Thoracic aorta (tissue), 2 donors: ENCODE measurements at places on chromosomes 12 and 14.

DNA sequence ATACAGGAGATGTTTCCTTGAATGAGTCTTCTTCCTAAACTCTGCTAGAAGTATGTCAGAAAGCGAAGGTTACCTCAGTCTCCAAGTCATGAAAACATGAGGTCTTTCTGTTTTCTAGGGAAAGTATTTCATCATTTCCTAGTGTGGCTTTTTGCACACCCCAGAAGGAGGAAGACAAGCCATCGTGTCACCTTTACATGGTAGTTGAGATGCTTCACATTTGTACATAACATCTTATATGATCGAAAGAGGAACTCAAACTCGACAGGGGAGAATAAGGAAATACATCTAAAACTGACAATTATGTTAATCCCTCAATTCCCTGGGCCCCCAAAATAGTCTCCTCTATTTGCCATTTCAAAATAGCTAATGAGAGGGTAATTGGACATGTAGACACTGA is 214.1 kb upstream of the PLEKHG7 start:
- no peak overlapping the region for H3K4me3 ChIP-seq
- no peak overlapping the region for H3K27ac ChIP-seq
- no peak for DNase-seq
- H3K4me1 ChIP-seq: no peaks in the 10 kb centered on the region
- no peaks in the 10 kb centered on the region for H3K36me3 ChIP-seq

DNA sequence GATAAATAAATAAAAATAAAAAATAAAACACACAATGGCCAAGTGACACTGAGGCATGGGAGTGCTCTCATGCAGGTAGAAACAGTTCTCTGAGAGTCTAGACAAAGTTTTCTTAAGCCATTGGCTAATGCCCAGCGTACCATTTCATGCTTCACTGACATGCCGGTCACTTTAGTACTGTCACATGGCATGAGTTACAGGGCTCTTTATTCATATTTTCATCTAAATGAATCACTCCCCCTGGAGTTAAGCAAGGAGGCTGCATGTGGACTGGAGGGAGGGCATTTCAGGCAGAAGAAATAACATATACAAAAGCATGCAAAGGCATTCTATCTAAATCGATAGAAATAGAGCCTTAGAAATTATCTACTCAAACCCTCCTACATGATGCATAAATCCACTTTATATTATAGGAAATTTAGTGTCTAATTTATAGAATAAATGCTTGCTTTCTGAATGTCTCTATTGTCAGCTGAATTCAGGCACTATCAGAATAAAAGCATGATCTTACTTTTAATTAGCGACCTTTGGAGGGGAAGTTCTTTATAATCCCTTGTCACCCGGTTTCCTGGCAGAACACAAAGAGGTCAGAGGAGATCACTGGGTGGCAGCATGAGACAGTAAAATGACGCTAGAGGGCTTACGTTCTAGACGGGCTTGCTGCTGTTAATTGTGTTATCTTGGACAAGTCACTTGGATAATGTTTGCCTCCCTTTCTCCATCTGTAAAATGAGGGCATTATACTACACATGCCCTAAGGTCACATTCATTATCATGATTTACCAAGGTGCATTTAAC is 17.5 kb downstream of the DYRK4 start:
- no peaks in the 10 kb centered on the region for H3K36me3 ChIP-seq
- H3K4me1 ChIP-seq: no peaks in the 10 kb centered on the region
- no peak overlapping the region for H3K4me3 ChIP-seq
- no peak overlapping the region for H3K27ac ChIP-seq
- DNase-seq: no peak

DNA sequence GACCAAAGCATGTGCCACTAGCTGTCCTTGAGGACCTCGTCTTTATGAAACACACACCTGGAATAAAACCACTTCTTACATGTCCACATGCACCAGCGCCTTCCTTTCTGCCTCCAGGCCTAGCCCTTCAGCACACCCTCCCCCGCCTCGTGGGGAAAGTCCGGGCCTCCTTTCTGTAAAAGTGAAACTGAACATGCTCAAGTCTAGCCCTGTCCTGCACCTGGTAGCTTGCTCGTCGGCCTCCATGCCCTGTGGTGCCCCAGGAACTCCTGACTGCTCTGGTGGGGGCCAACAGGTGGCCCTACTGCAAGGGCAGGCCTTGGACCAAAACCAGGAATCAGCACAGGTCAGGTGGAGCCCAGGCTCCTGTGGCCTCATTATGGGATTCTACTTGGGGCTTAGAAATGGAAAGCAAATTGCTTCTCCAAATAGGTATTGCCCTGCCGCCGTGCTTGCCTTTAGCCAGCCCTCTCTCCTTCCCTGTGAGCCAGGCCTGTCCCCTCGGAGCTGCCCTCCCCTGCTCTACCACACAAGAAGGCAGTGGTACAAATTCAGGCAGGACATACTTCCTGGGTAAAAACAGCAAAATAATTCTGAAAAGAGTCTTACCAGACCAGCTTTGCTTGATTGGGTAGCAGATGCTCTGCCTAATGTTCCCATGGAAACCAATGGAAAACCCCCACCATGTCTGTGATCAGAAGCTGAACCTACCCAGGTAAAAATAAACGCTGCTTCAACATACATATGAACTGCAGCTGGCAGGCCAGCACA is 43.5 kb downstream of the ERH start:
- H3K27me3 ChIP-seq: no peaks in the 10 kb centered on the region
- no peaks in the 10 kb centered on the region for H3K36me3 ChIP-seq
- no peak for DNase-seq
- H3K4me1 ChIP-seq: peaks cover 11% of the 10 kb centered on the region

DNA sequence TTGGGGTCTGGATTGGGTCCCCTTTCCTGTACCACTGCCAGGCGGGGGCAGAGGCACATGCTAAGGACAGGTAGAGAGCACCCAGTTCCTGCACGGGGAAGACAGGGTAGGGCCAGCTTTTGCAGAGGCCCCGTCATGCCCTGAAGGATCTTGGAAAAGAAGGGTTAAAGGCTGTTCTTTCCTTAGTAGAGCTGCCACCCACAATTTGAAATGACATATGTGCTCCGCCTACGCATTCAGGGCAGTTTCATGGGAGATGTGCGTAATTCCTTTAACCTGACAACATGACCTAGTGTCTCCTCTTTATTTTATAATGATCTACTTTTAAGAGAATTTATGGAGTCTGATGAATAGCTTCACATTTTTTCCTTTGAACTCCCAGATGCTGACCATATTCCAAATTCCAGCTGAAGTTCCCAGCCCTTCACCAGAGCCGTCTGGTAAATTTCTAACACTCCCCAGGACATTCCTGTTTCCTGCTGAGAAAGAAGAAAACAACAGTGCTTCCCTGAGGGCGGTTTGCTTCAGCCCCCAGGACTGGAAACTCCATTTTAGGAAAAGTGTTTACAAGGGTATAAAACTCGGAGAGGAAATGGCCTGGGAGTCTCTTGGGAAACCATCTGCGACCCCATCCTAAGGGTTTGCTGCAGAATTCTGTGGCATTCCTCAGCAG is 58.9 kb upstream of the PLEKHG3 start:
- no peak overlapping the region for H3K27ac ChIP-seq
- H3K27me3 ChIP-seq: no peaks in the 10 kb centered on the region

GRCh38 chr12:105704787-105705186 is 374.3 kb downstream of the C12orf75 start:
- H3K4me3 ChIP-seq: no peak overlapping the region
- H3K4me1 ChIP-seq: peaks cover 20% of the 10 kb centered on the region
- no peak for DNase-seq
- no peaks in the 10 kb centered on the region for H3K27me3 ChIP-seq

DNA sequence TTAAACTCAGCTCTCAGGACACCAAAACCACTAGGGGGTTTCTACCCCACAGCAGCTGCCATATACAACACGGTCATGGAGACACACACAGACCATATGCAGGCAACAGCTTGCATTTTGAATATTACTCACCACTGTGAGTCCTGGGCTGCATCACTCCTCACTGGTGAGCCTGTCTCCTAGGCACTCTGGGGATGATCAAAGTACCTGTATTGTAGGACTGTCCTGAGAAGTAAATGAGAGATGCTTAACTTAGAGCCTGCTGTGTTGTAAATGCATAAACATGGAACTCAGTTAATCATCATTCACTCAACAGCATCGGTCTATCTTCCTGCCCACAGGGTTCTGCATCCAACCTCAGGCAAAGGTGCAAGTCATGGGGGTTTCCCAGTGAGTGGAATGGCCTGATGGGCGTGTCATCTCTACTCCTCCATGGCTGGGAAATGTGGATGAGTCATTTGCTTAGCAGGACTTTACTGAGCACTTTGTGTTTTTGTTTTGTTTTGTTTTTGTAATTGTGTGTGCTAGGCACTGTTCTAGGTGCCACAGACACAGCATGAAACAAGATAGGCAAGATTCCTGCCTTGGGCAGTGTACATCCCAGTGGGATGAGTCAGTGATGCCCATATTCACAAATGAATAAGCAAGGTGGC is 1141.2 kb upstream of the TMEM132C start:
- H3K36me3 ChIP-seq: no peaks in the 10 kb centered on the region
- H3K4me1 ChIP-seq: no peaks in the 10 kb centered on the region
- H3K27ac ChIP-seq: no peak overlapping the region
- no peak for DNase-seq

DNA sequence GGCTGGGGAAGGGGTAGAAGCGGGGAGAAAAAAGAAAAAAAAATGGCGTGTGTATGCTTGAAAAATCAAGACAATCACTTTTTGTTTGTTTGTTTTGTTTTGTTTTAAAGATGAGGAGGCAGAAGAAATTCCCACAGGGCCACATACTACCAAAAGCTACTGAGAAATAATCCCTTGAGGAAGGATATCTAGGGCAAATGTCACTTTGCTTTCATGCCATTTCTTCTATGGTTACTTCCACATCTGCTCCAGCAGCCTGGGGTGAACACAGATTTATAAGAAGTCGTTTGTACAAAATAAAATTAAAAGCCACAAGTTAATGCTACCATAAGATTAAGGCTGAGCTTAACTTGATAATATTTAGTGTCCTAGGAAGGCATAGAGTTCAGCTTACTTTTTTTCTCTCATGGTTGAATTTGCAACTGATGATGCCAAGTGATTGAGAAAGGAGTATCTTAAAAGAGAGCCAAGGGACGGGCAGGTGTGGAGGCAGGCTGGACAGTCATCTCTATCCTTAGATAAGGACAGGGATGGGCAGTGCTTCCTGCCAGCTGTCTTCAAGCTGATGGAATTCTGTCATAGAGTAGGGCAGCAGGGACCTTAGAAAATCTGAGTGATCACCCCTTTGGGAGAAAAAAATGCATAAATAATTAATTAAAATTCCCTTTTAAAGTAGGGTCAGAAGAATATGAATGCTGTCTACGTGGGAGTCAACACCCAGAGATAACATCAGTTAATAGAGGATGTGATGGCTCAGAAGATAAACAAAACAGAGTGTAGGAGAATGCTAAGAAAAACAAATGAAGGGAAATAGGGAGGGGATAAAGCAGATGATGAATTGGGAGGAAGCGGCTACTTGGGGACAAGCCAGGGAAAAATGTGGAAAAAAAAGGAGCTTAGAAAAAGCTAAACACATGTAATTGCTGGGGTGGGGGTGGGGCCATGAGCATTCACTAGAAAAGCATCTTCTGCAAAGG is 57.1 kb downstream of the DYRK2 start:
- no peaks in the 10 kb centered on the region for H3K36me3 ChIP-seq
- no peak overlapping the region for H3K27ac ChIP-seq
- H3K27me3 ChIP-seq: no peaks in the 10 kb centered on the region
- H3K4me1 ChIP-seq: no peaks in the 10 kb centered on the region
- no peak for DNase-seq
- H3K4me3 ChIP-seq: no peak overlapping the region
